Hippocampal formation (tissue), 2 donors: ENCODE measurements at places on chromosomes 3 and 15.

- DNase-seq = no peak
Measured at GRCh38 chr3:106399761-106400160, 530.9 kb upstream of the CBLB start.

GRCh38 chr3:54665016-54665600, 262.8 kb downstream of the LRTM1 start:
- no peak for DNase-seq

DNA sequence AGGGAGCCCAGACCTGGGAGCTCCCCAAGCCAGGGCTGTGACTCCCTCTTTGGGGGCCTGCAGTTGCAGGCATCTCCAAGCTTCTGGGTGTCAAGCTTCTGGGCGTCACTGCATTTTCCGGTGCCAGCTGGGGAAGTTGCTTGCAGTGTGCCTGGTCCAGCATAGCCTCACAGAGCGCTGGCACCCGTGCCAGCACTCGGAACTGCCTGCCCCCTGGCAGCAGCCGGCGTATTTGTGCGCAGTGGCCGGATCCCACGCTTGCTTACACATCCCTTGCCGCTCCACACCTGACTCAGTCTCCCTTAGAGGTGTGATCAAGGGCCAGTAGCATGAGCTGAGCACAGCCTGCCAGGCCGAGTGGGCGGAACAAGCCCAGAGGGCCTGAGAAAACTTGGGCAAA, 37.0 kb downstream of the COMMD2 start:
- DNase-seq = no peak

DNA sequence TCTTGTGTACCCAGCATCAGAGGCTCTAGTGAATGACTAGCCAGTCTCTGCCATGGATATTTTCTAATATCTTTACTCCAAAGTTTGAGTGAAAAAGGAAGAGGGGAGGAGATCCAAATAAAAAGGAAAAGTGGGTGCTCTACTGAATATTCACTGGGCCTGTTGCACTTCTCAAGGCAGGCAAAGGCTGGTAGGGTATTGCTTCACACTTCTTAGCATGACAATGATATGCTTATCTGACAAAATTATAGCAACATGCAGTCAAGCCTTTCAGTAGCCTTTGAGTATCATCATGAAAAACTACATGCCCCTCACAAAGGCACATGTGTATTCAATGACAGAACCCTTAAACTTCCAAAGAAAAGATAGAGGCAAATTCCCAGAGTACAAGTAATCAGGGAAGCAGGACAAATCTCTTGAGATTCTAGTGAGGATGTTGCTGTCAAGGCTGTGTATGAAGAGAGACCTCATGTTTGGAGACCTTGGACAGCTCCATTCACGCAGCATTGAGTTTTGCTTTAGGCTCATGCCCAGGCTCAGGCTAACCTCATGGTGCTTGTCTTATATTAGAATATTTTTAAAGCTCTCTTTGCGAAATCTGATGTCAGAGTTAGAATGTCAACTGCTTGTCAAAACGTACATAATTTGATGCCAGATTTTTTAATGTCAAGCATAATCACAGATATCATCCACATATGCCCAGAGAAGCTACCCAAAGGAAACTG, 506.9 kb downstream of the OCA2 start:
- no peak for DNase-seq

- DNase-seq = no peak
Measured at GRCh38 chr3:130395916-130396315, 50.4 kb downstream of the COL6A5 start.

DNA sequence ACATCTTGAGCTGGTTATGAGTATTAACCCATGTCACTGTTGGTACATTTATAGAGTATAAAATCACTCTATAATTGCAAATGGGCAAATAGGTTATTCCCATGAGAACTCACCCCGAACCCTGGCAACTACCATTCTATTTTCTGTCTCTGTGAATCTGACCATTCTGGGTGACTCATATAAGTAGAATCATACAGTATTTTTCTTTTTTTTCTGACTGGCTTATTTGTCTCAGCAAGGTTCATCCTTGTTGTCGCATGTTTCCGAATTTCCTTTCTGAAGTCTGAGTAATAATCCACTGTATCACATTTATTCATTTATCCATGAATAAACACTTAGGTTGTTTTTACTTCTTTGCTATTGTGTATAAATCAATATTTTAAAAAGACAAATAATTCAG, 59.9 kb upstream of the CHRM5 start:
- DNase-seq = no peak

- no peak for DNase-seq
Measured at GRCh38 chr3:143476965-143477640, 357.5 kb downstream of the CHST2 start.

- no peak for DNase-seq
Measured at GRCh38 chr3:179088306-179088705, 16.7 kb upstream of the ZMAT3 start.

DNA sequence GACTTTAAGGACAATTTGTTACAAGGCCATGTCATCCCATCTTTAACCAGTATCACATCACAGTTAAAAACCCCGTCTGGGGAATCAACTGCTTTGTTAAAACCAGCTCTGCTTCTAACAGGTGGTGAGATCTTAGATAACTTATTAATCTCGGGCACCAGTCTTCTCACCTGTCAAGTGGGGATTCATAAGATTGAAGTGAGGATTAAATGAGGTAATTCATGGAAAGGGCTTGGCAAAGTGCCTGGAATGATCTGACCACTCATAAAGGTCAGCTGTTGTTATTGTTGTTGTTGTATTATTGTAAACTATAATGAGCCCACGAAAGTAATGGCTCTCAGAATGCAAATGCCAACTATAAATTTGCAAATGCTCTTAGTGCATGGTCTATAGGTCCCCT, 30.1 kb upstream of the SLC24A5 start:
- DNase-seq = no peak

DNA sequence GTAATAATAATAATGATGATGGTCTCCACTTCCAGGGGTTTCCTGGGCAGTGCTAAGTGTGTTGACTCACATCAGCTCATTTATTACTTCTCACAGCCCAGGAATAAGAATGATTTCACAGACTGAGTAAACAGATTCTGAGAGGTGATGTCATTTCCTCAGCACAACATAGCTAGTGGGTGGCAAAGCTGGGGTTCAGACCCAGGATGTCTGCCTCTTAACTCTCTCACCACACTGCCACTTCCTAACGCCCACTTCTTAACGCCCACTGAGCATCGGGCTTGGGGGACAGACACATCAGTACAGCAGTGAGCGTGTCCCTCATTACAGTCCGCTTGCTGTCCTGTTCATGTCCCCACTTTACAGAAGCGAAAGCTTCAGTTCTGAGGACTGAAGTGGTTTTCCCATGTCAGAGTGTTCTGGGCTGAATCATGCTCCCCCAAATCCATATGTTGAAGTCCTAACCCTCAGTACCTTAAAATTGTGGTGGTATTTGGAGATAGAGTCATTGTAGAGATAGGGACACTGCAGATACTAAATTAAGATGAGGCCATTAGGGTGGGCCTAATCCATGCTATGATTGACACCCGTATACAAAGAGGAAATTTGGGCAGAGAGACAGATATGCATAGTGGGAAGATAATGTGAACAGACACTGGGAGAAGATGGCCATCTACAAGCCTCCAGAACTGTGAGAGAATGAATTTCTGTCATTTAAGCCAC, 68.0 kb downstream of the ATP2B2 start:
- DNase-seq = no peak

DNA sequence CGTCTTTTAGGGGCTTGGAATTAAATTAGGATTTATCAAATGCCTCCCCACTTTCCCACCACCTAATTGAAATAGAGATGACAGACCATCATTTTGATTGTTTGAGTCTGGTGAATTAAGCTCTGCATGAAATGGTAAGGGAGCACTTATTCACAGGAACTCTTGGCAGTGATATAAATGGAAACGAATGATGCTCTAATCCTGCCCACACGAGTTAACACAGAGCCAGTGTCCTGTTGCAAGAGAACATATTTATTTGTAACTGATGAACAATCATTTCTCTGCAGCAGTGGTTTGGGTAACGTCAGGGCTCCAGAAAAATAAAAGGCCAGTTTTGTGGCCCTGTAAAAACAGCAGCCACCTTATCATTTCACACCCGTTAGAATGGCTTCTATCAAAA, 163.3 kb downstream of the FEZF2 start:
- no peak for DNase-seq

DNA sequence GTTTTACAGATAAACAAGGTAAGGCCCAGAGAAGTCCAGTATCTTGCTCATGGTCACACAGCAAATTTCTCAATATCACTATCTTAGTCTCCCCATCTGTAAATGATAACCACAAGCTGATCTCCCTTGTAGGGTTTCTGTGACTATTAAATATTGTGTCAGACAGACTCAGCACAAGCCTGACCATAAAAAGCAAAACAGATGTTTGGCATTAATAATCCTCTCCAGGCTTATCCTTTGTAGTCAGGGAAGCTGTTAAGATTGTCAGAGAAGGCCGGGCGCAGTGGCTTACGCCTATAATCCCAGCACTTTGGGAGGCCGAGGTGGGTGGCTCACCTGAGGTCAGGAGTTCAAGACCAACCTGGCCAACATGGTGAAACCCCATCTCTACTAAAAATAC, 173.2 kb upstream of the PRICKLE2 start:
- DNase-seq = no peak

GRCh38 chr3:177563792-177564191, 366.5 kb upstream of the TBL1XR1 start:
- DNase-seq = no peak

DNA sequence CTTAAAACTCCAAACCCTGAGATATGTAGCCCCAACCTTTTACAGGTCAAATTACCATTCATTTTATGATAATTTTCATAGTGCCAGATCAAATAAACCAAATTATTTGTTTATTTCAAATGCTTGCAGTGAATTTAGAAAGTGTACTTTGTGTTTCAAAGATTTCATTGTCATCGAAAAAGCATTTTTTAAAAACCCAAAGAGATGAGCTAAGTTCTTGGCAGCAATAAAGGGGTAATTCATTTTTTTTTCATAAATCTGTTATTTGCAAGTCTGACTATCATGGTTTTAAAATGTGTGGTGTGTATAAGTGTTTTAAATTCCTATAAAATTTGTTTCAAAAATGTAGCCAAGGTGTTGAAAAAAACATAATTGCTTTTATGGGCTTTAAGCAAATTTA, 17.2 kb downstream of the PTX3 start:
- DNase-seq = no peak

DNA sequence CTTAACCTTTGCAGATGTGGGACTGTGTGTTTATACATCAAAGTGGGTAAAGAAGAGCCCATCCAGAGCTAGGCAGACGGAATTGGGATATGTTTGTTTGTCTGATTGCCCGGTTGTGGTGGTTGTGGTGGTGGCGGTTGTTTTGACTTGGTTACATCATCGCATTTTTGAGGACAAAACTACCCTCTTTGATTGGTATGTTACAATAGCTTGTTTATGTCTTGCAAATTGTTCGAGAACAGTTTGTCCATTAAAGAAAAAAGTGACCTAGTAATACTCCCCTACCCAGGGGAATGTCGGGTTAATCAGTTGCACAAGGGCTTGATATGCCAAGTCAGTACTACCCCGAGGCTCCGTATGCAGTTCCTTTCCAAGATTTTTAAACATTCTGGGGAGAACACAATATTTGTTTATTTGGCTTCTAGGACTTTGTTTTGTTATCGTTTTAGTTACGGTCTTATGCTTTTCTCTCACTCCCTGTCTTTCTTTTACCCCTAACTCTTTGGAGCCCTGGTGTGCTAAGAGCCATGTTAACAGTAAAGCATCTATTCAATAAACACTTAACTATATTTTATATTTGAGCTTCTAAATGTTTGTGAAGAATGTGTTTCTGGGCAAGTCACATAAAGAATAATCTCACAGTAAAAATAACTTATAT, 315.4 kb downstream of the LPP start:
- peak; percentile 39 for DNase-seq

- DNase-seq = no peak
Measured at GRCh38 chr15:78879517-78880241, 7.0 kb downstream of the MORF4L1 start.

- peak; percentile 61 for DNase-seq
Measured at GRCh38 chr15:63402498-63403253, 21.0 kb upstream of the CA12 start.

DNA sequence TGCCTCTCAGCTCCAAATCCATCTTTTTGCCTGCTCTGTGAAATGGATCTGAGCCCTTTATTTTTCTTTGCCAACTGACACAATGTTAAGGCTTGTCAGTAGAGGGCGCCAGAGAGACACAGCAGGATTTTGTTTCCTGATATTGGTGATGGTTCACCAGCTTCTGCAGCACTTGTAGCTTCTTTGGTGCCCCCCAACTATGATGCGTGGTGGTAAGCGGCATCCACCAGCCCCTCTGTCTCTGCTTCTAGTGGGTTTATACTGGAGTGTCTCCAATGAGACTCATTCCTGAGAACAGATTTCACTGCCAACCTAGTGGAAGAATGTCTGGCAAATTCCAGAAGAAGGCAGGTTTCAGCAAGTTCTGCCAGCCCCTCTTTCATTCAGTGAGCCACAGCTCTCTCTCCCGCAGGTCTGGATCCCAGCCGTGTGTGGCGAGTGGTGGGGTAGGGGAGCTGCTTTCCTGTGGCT, 471.9 kb upstream of the FRG2C start:
- peak; percentile 1 for DNase-seq

- DNase-seq = no peak
Measured at GRCh38 chr15:89122505-89123180, 34.4 kb downstream of the ABHD2 start.

DNA sequence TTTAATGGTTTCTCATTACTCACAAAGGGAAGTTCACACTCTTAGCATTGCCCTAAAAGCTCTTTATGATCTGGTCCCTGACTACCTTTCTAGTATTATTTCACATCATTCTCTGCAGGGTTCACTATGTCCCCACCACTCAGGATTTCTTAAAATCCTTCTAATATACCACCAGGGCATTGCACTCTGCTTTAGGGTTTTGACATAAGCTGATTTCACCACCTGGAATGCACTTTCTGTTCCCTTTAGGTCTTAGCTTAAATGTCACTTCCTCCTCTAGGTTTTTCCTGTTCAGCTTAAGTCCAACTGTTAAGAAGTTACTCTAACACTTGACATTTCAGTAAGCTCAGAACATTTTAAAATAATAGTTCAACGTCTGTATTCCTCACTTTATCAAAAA, 81.7 kb downstream of the HCN4 start:
- no peak for DNase-seq

- DNase-seq = no peak
Measured at GRCh38 chr3:135009014-135009413, 214.0 kb downstream of the EPHB1 start.
